ENCODE measurements at places on chromosomes 7 and 10.

- no peak for DNase-seq
Observed at GRCh38 chr7:77933394-77933793, 134.8 kb downstream of the PHTF2 start.

DNA sequence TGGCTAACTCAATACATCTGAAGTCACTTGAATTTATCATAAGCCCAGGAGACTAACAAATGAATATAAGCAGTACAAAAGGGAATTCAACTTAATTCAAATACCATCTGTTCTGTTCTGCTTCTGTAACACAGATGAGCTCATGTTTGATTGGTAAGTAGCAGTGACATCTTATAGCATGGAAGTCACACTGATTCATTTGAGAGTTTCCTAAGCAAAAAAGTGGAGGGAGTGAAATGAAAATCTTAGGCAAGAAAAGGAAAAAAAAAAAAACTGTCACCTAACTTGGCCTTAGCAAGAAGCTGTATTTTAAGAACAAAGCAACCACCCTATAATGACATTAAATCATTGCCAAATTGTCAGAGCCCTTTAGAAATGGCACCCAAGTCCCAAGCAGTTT, 49.5 kb downstream of the SMURF1 start:
- DNase-seq = no peak

DNA sequence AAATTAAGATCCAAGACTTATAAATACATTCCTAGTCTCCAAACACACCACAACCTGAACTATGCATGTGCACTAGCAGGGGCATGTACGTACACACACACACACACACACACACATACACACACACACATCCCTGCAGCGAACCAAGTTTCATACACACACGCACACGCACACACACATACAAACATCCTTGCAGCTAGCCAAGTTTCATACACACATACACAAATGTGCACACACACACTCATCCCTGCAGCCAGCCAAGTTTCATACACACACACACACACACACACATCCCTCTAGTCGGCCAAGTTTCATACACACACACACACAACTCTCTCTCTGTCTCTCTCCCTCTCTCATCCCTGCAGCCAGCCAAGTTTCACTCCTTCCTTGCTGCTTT, 82.7 kb upstream of the WIPF3 start:
- no peak for DNase-seq

DNA sequence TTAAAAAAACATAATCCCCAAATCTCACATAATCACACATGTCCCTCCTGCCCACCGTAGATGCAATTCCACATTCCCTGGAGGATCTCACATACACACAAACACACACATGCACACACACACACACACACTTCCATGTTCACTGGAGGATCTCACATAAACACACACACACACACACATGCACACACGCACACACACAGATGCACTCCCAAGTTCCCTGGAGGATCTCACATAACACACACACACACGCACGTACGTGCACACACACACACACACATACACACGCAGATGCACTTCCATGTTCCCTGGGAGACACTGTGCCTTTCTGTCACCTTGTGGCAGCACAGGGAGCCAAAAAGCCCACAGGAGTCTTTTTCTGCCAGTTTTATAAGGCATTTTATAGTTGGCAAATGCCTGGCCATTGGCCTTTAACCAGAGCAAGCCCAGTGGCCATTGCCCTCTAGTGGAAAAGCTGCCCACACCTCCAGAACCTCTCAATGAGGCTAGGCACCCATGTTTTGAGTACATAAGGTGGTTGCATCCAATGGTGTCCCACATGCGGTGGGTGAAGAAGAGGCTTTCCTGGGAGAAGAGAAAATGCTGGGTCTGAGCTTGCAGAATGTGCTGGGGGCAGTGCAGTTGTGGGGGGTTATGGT, 115.4 kb upstream of the ACBD5 start:
- DNase-seq = no peak

GRCh38 chr7:133470-133869, 58.9 kb upstream of the FAM20C start:
- DNase-seq = no peak

GRCh38 chr7:27165089-27165995, at the start of gene HOXA9:
TSS of gene HOXA9 (minus strand) at chr7:27165537. CDS start at chr7:27165457, 80 bp downstream.
- no peak for DNase-seq

DNA sequence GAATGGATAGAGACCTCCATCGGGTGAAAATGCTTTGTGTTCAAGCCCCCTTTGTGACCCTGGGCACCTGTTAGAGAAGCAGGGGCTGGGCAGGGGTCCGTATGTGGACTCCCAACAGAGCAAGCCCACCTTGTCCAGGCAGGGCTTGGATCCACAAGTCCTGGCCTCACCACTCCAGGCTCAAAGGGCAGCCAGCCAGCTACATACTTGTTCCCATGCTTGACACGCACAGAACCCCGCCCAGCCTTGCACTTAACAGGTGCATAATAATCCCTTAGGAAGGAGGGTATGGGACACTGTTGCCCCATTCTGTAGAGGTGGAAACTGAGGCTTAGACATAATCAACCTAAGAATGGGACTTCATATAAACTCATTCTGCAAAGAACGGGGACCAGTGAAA, 160.6 kb downstream of the PRKAG2 start:
- DNase-seq = no peak

DNA sequence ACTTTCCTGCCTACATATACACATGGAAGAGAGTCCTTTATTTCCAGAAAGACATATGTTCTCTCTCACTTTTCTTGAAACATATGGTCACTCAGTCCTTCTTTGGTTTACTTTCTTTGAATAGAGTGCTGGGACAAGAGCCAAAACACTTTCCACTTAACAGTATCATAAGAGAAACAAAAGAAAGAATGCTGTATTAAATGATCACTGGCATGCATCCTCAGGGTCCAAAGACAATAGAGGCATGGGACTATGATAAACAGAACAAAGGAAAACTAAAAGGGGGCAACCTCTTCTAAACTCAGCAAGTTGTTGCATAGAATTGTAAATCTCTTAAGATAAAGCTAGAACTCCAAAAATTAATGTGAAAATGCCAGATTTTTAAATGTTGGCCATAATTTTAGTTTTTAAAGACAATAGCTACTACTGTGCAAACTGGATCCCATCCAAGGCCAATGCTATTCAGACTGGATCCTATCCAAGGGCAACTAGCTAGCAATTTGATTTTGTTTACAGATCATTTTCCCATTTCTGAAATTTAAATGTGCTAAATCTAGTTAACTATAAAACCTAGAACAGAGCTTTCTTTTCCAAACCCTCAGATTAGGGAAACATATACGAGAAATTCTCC, 687.5 kb downstream of the SORCS3 start:
- no peak for DNase-seq

DNA sequence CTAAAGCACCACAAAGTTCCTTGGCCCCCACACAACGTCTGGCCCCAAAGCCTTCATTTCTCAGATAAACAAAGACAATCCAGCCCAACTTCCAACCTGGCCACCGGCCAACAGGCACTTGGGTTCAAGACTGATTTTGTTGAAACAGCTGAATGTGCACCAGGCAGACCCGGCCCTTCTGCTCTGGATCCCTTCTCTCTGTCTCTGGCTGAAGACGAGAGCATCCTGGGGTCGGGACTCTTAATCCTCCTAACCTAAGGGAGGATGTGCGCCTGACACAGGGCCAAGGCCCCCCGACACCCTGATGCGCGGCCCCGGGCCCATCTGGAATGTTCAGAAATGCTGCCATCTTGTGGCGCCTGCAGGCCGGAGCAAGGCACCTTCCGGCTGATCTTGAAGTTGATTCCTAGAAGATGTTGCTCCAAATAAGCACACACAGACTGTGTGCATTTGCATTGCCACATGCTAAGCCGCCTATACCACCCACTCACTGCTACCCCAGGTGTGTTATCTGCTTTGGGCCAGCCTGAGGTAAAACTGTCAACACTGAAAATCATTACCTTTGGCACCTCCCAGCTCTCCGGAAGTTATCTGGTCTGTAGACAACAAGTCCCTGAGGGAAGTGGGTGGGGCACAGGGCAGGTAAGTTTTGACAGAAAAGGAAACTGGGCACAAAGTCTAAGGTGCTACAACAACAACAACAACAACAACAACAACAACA, 98.4 kb upstream of the HABP2 start:
- DNase-seq = no peak

GRCh38 chr10:30943451-30943850, 88.2 kb downstream of the ZNF438 start:
- no peak for DNase-seq

- no peak for DNase-seq
Observed at GRCh38 chr10:68423522-68423921, 16.4 kb upstream of the RUFY2 start.

DNA sequence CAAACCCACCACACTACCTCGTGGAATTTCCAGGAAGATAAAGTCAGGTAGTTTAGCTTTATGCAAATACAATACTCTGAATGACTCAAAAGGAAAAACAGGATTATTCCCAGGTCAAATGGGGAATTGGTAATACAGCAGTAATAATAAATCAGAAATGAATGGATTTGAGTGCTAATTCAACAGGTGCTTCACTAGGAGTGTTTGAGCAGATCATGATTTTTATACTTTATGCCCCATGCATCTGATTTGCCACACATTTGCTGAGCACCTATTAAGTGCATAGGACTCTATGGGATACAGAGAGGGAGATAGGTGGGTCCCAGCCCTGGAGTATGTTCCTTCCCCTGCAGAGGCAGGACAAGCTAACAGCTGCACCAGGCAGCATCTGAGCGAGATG, 381.4 kb upstream of the PODXL start:
- DNase-seq = no peak

DNA sequence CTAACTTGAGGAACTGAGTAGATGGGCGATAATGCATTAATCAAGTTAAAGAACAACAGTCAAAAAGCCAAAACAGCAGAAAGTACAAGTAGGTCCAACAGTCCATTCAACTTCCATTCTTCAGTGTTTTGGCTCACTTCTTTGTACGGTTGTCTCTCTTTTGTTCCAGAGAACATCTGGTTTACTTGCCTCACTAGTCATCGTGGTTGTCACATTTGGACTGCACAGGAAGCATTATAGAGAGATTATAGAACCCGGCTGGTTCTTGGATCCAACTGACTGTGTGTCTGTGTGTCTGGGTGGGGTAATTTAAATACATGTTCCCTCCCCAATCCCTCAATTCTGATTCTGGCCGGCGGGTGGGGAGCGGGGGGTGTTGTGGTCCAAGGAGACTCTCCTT, 1.8 kb upstream of the CEP41 start:
- DNase-seq = no peak

- DNase-seq = no peak
Observed at GRCh38 chr10:18474118-18474455, 177.3 kb downstream of the NSUN6 start.

- no peak for DNase-seq
Observed at GRCh38 chr10:103834436-103835095, 20.8 kb downstream of the SH3PXD2A start.

GRCh38 chr10:13784067-13784466, 197.3 kb downstream of the PRPF18 start:
- DNase-seq = no peak

- DNase-seq = no peak
Observed at GRCh38 chr10:70584366-70584765, 18.2 kb downstream of the PRF1 start.

GRCh38 chr7:19161671-19162070, 16.4 kb upstream of the FERD3L start:
- DNase-seq = no peak

DNA sequence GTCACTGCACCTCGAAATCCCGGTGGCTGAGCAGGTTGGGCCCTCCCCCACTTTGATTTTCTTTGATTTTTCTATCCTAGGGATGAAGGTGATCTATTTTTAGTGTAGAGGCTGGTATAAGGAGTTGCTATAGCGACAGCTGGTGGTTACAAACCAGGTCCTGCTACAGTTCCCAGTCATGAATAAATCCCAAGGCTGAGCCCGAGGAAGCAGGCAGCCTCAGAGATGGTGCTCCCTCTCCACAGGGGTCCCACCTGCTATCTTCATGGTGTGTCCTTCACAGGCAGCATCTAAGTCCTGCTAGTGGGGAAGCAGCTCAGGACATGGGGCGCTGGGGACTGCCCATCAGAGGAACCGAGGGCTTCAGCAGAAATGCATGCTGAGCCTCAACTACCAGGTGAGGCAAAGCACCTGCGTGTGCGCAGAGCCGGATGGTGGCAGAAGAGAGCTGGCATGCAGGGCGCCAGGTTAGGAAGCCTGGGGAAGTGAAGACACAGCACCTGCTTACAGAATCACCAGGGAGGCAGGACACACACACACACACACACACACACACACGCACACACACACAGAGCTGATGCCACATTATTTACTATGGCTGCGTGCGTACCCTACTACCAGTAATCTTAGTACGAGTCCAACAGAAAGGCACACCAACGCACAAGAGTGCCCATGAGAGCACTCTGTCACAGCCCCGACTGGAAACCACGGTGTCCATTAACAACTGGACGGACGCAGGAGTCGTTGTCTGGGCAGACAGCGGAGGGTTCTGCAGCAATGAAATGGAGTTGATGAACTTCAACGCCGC, 150.9 kb downstream of the PRKAG2 start:
- DNase-seq = no peak

GRCh38 chr7:39810710-39811109, 139.3 kb upstream of the CDK13 start:
- DNase-seq = no peak

DNA sequence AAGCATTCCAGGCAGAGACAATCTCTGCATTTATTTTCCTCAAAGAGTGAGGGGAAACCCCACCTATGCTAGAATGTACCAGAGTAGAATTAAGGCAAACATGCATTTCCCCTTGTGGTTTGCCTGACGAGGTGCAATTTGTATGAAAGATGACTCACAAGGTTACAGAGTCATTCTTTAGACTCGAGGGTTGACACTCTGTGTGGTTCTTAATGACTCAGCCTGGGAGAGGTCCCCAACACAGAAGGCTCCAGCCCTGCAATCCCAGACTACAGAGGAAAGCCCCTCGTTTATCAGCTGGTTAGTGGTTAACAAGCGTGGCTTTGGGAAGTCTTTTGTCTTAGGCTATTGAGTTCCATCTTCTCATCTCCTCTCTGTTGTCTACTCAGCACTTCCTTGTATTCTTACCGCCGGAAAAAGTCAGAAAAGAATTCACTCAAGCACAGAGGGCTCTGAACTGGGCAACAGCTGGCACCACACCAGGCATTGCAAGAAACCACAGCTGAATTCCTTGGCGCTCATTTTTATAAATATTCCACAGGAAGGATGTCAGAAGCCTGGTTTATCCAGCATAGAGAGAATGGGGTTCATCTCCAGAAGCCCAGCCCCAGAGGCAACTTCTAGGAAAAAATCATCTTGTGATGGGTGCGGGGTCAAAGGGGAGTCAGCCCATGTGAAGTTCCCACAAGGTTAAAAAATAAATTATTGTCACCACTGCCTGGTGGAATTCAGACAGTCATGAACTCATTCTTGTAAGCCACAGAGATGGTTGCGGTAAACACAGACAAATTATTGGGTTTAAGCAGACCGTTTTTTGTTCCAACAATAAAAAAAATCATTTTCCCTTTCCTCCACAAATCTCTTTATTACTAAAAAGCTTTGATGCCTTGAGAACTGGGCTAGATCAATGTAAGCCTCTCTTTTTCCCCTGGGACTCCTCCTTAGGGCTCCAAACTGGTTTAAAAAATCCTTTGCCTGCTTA, 24.5 kb upstream of the SVIL start:
- peak; percentile 23 for DNase-seq

Measured in stimulated activated CD4-positive, alpha-beta T cell treated with anti-CD3 and anti-CD28 coated beads, Interleukin-15, amount 100 ng/mL, for 48 hours (primary cell).